ENCODE measurements at places on chromosomes 5 and 9. TPM values are rescaled to one million over a fixed set of nuclear protein-coding genes. Genes with fewer than 3 reads are reported as not detected.

Gene PCDHB3
- 1.3 TPM for total RNA-seq

Gene PELO
- 52.8 TPM for total RNA-seq

Gene ERGIC1
- 124 TPM for total RNA-seq

Gene MCIDAS
- not detected for total RNA-seq

Gene JAKMIP2
- total RNA-seq: 0.92 TPM

Gene COL15A1
- 2.7 TPM for total RNA-seq

Gene FOXD4L6
- not detected for total RNA-seq

Gene DIPK1B
- total RNA-seq: 1.4 TPM

Gene RFX3
- 2.0 TPM for total RNA-seq

Gene NUDT12
- 14.1 TPM for total RNA-seq

Gene KCNV2
- not detected for total RNA-seq

Gene CCL27
- not detected for total RNA-seq

Gene PCDHA3
- total RNA-seq: 0.37 TPM

Gene DBH
- not detected for total RNA-seq

Gene SARDH
- 7.4 TPM for total RNA-seq

Gene PLPPR1
- total RNA-seq: not detected

Gene ZNF658
- total RNA-seq: 4.2 TPM

Gene LCN9
- total RNA-seq: not detected

Gene KIF4B
- not detected for total RNA-seq

Gene SLC6A19
- total RNA-seq: not detected

Gene N4BP3
- total RNA-seq: 1.5 TPM

Gene NRG2
- total RNA-seq: 2.8 TPM

Gene FCN2
- total RNA-seq: not detected

Gene KIF27
- 3.4 TPM for total RNA-seq

Gene RLN1
- total RNA-seq: not detected

Gene SLC25A25
- 33.6 TPM for total RNA-seq

Gene CLTB
- 185 TPM for total RNA-seq

Gene TTC16
- total RNA-seq: 0.06 TPM

Gene ELOVL7
- under 0.01 TPM for total RNA-seq

Gene GABRA6
- total RNA-seq: not detected

Gene SPATA31A3
- total RNA-seq: not detected

Gene NSMF
- 14.3 TPM for total RNA-seq

Gene SPAG8
- total RNA-seq: 1.7 TPM
